ENCODE measurements at places on chromosomes 1 and 21.
A peak's percentile ranks its signal among the peaks of the same experiment; 100 is the strongest.

DNA sequence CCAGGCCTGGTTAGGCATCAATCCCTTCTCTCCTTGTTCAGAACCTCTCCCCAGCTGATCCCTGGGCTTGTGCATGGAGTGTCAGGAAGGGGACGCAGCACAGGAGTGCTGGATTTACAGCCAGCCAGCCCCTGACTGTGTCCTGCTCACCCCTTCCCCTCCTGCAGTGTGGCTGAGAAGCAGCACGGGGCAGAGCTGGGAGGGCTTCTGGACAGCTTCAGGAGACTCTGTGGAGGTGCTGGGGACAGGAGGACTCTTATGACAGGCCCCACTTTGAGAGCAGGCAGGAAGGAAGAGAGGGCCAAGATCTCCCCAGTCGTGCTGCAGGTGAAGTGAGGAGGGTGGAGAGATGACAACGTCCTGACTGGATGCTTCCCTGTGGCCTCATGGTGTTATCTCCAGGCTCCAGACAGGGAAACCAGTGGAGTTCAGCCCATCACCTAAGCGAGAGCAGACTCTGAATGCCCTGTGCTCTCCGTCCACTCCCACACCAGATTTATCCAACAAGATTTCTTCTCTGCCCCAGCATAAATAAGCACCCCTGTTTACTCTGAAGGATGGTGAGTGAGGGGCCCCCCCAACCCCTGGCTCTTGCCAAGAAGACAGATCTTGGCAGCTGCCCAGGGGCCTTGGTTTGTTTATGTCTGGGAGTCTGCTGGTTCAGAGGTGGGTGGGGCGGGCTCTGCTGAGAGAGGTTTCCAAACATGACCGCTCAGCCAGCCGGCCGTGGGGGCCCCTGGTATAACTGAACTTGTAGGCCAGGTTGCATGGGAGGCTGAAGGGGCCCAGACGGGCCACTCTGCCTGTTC lies 21.3 kb downstream of the TMCC2 start:
- DNase-seq = no peak

DNA sequence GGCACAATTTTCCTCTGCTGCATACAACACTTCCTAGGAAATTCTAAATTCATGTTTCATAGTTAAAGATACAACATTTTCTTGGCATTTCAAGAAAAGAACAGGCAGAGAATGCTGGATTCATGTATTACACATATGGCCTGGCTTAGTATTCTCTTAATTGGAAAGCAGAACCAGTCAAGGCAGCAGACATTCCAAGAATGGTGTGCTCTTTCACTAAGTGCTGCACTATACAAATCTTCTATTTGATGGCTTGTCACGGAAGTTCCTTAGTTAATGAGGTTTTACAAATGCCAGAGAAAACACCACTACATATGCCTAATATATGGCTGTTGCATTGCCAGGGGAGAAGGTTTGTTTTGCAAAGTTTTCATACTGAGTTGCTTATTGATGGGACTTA lies 80.8 kb upstream of the DYNLT5 start:
- no peak for DNase-seq

DNA sequence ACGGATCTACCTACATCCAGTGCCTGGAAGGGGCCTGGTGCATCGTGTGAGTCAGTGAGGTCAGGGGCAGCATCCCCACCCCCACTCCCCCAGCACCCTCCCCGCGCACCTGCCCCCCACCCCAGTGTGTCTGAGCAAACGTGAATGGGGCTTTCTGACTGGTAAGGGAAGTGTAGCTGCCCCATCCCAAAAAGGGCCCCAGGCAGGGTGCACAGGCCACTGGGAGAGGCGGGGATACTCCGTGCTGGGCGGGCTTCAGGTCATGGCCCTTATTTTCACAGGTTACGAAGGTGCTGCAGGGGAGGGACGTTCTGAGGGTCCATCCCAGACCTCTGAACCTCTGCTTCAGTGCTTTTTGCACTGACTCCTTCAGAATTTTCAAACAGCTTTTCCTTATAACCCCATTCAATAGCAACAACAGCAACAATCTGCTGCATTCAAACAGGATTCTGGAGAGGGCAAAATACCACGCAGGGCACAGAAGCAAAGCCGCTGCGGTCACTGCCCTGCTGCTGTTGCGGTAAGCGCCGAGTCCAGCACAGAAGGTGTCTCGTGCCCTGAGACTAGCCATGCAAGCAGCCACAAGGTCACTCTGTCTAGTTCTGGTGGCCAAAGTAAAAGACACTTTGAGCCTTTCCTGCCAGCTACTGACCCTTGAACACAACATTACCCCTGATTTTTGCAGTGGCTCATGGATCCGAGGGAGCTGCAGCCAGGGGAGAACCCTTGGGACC lies 10.3 kb downstream of the TTC34 start:
- DNase-seq = no peak

GRCh38 chr1:234849832-234850231 lies 239.9 kb upstream of the IRF2BP2 start:
- DNase-seq = no peak

GRCh38 chr21:39347537-39347936 lies 1.4 kb downstream of the HMGN1 start:
- DNase-seq = no peak

- no peak for DNase-seq
Measured at GRCh38 chr1:71785450-71785849, 496.9 kb downstream of the NEGR1 start.

GRCh38 chr1:191152776-191153175 lies 675.1 kb upstream of the BRINP3 start:
- no peak for DNase-seq

GRCh38 chr1:234862360-234862943 lies 252.5 kb upstream of the IRF2BP2 start:
- DNase-seq = peak; percentile 13

- no peak for DNase-seq
Measured at GRCh38 chr1:51316113-51316845, 14.1 kb downstream of the TTC39A start.

GRCh38 chr1:236033336-236033735 lies 31.6 kb downstream of the NID1 start:
- DNase-seq = no peak

GRCh38 chr1:31102501-31102950 lies 37.0 kb upstream of the PUM1 start:
- DNase-seq = no peak

GRCh38 chr1:24923485-24924113 lies 6.5 kb downstream of the RUNX3 start:
- no peak for DNase-seq

DNA sequence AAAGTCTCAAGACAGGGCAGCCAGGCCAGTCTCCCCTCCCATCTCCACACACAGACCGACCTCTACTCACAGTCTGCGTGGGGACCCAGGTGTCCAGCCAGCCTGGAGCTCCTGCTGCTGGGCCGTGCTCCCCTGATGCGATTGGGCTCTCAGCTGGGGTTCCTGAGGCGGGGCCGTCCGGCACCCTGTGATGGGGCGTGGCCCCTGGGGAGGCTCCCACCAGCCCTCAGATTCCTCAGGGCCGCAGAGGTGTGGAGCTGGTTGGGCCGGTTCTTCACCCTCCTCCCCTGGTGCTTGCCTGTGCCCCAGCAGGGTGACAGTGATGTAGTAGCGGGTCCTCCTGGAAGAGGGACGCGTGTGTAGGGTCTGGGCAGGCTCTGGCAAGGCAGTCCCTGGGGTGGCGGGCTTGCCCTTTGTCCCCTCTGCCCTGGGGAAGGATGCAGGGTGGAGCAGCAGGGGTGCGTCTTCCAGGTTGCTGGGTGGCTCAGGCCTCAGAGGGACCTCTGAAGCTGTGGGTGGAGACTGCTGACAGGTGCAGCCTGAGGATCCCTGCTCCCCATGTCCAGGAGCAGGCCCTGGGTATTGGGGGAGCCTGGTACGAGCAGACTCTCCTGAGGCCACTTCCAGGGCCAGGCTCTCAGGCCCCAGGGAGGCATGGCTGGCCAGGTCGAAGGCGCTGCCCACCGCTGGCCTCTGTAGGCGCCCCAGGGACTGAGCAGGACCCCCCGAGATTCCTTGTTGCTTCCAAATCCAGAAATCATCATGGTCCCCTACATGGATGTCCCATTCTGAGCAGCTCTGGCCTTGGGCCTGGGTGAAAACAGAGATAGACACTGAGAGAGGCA lies at the start of gene CRYBG2:
Gene CRYBG2 (minus strand): TSS at position 155 of the 845 bp plus-strand sequence. CDS start 7,473 bp downstream, outside the sequence.
- DNase-seq = no peak

DNA sequence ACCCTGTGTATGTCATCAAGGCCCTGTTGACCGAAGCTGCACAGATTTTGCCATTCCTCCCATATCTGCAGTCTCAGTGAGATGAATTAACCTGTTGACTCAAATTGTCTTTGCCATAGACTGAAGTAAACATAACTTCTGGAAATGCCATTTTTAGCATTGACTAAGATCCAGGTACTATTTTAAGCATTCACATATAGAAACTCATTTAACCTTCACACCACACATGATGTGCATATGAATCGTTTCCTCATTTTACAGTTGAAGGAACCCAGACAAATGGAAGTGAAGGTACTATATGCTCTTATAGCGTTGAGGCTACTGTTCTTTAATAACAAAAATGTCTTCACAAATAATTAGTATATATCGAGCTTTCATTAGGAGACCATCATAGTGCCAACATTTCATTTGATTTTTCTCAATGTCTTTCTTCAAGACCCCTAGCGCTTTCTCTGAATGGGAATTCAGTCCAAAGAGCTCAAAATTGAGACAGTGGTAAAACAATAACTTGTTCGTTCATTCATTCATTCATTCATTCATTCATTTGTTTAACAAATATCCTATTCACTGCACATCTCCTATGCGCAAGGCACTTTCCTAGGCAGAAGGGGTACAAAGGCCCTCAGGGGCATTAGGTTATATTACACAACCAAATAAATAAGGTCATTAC lies 444.7 kb downstream of the ADGRL2 start:
- DNase-seq = no peak

GRCh38 chr1:166153525-166154314 lies 13.1 kb downstream of the FAM78B start:
- no peak for DNase-seq

DNA sequence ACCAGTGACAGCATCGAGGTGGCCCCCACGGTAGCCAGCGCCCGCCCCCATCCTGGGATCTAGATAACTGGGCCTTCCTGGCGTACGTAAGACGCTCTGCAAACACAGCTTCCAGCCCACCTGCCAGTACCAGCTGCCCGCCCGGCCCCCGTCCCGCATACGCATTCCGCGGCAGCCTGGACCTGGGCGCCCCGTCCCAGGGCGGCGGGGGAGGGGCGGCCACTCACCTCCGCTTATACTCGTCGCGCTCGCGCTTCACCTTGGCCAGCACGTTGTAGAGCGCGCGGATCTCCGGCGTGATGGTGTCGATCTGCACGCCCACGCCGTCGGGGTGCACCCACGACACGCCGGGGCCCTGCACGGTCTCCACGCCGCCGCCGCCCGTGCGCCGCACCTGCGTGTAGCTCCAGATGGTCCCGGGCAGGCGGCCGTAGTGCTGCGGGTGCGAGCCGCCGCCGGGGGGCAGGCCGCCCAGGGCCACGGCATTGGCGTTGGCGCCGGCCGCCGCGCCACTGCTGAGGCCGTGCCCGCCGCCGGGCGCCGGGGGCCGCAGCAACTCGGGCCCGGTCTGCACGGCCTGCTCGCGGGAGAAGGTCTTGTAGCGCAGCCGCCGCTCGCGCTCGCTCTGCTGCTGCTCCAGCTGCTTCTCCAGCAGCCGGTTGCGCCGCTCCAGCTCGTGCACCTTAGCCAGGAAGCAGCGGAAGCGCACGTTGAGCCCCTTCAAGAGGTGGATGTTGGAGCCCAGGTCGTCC lies 859 bp downstream of the IFFO2 start:
- DNase-seq = peak; percentile 84

- DNase-seq = no peak
Measured at GRCh38 chr1:201778279-201779065, 50.5 kb upstream of the IPO9 start.

DNA sequence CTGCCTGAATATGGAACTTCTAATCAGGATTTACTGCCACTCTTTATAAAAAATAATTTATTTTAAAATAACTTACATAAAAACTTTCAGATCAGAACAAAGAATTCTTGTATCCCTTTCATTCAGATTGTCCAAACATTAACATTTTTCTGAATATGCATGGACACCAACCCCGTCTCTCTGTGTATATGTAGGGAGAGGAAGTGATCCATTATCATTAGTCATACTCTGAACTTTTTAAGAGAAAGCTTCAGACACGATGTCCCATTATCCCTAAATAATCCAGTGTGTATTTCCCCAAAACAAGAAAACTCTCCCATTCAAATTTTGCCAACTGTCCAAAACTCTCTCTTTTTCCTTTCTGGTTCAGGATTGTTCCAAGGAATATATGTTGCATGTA lies 122.3 kb upstream of the CXADR start:
- DNase-seq = no peak

DNA sequence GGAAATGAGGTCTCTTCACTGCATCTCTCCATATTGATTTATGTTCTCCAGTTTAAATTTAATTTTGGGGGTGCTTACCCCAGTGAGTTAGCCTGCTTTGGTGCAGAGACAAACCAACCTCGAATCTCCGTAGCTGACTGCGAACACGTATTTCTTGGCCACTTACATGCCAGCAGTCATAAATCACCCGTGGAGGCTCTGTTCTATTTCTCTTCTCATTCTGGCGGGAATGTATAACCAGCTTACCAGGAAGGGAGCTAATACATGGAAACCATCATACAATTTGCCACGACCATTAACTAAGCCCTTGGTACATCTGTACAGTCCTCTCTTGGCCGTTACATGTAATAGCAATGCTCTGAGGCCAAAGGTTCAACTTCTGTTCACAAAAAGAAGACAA lies 148.0 kb downstream of the PLA2G4A start:
- DNase-seq = no peak

DNA sequence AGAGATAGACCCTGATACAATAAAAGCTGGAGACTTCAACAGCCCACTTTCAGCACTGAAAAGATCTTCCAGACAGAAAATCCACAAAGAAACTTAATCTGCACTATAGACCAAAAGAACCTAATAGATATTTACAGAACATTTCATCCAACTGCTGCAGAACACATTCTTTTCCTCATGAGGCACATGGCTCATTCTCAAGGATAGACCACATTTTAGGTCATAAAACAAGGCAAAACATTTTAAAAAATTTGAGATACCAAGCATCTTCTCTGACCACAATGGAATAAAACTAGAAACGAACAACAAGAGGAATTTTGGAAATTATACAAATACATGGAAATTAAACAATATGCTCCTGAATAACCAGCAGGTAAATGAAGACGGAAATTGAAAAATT lies 15.0 kb upstream of the IL20 start:
- no peak for DNase-seq

- no peak for DNase-seq
Measured at GRCh38 chr1:203252678-203253077, 23.2 kb upstream of the CHIT1 start.

- no peak for DNase-seq
Measured at GRCh38 chr21:15604413-15604812, 125.4 kb upstream of the USP25 start.

- DNase-seq = no peak
Measured at GRCh38 chr1:1889090-1889750, 1.7 kb downstream of the GNB1 start.

- DNase-seq = peak; percentile 95
Measured at GRCh38 chr1:183416850-183417771, 1.1 kb downstream of the NMNAT2 start.

DNA sequence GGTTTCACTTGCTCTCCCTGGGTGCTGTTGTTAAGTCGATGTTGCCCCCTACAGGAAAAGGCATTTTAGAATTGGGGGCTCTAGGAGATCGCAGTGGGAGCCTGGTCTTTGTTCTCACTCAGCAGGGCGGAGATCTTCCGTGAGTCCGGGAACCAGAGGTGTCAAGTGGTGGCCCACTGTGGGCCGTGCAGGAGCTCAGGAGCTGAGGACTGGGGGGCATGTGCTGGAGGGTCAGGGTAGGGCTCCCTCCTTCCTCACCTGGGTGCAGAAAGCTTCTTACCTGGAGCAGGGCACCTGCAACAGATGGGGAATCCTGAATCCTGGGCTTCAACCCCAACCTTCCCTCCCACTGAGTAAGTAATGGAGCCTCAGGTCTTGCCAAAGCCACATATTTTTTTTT lies 392.7 kb downstream of the NPHP4 start:
- DNase-seq = peak; percentile 70

Measured in endodermal cell (in vitro differentiated cells).